ENCODE measurements at places on chromosomes 6 and 20. TPM values are rescaled to one million over a fixed set of nuclear protein-coding genes. Genes with fewer than 3 reads are reported as not detected.

DNA sequence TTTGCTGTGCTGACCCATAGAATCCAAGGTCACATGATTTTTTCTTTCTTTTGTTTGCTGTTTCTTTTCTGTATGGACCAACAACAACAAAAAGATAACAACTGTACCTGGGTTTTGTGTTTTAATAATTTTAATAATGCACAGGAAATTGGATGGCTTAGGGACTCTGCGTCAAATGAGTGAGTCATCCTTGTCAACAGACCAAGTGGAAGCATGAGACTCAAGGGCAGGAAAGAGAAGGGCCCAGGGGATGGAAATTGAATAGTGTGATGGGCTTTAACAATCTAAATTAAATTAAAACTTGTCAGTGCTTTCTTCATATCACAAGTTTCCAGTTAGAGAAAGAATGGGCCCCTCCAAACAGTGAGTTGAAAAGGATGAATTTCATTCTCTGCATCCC, 413.0 kb downstream of the PREX1 start:
- DNase-seq, result no peak

- DNase-seq, result no peak
Measured at GRCh38 chr6:170080828-170081371, 210.0 kb downstream of the DLL1 start.

DNA sequence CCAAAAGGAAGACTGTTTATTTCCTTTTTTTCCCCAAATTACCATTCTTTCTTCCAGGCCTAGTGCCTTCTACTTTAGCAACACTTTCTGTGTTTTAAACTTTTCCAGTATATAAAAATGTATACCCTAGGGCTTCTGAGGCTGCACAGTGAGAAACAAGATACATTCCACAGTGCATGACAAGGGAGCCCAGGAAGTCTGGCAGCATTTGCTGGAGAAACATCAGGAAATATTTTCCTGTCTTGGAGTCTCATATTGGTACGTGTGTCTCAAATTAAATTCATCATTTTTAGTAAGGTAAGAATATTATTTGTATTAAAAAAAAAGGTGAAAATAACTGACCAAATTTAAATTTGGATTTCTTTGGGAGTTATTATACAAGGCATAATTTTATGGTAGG, 662.6 kb downstream of the RFPL4B start:
- DNase-seq, result no peak

DNA sequence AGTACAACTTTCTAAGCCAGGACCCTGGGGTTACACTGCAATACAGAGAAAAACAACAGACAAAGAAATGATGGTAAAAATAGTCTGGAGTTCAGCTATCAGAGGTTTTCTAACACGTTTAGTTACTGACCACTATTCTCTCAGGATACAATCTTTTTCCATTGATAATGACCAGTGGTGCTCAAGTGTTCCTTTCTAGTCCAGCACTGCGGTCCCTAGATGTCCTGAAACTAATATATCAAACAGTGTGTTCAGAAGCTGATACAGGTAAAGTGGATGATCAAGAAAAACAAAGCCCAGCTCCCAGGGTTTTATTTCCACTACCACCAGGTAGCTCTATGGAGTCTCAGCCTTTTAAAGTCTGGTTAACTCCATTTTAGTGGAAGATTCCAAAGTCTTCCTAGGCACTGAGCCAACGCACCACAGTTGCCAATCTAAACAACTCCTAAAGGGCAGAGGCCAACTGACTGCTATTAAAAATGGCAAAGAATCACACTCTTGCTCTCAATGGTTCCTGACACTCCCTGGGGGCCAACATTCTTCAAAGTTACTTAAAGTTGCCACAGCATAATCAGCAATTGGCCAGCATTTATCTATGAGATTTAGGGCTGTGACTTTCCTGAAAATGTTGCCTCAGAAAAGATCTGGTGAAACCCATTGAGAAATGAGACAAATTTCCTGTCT, 38.2 kb downstream of the DZANK1 start:
- DNase-seq, result no peak

DNA sequence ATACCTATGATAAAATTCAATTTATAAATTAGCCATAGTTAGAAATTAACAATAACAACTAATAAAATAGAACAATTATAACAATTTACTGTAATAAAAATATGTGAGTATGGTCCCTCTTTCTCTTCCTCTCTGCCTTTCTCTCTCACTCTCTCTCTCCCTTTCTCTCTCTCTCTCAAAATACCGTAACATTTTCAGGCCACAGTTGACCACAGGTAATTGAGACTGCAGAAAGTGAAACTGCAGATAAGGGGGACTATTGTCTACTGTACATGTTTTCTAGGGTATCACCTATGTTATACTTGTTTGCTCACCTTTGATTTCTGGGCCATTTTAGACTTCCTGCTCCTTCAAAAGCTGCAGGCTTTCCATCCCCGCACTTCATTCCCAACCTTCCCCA, 46.8 kb downstream of the LY86 start:
- DNase-seq, result no peak

DNA sequence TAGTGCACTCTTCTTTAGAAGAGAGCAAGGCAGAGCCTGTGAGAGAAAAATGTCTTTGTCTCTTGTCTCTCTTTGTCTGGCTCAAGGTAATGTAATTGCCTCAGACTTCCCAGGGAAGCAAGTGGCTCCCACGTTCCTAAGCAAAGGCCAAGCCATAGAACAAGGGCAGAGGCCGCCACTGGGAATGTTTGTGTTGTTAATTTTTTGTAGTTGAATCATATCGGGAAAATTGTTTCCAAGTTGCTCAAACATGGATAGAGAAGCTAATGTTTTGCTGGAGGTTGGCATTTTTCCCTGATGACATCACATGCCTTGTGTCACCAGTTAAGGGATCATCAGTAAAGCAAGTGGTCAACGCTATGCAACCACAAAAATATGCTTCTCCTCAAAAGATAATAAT, 211.5 kb upstream of the FOXA2 start:
- no peak for DNase-seq

GRCh38 chr20:39607141-39607540, 645.0 kb downstream of the DHX35 start:
- no peak for DNase-seq

DNA sequence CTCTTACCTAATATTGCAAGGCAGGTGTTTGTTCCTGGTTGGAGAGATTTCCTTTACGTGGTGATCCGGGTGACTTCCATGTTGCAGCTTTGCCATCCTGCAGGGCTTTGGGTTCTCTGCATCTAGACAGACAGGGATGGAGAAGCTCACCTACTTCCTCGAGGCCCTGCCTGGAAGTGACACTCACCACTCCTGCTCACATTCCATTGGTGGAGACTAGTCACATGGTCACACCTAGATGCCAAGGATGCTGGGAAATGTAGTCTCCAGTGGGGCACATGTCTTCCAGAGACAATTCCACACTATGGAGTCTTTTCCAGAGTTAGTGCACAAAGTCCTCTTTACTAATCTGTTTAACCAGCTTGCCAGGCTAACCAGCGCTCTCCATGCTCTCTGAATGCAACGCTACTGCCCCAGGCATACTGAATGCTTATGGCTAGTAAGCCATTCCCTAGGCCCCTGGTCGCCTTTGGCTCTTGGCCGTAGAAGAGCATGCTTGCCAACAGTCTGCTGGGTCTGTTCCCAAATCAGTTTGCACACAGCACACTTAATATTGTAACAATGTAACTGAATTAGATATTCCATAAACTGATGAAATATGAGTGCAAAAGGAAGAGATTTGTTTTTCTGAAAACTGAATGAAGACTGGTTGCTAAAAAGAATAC, 6.7 kb upstream of the KCNK15 start:
- DNase-seq, result peak; percentile 61

GRCh38 chr6:132479131-132479530, 33.8 kb downstream of the STX7 start:
- DNase-seq, result no peak

- DNase-seq, result no peak
Measured at GRCh38 chr6:34867484-34867883, 20.4 kb downstream of the TAF11 start.

DNA sequence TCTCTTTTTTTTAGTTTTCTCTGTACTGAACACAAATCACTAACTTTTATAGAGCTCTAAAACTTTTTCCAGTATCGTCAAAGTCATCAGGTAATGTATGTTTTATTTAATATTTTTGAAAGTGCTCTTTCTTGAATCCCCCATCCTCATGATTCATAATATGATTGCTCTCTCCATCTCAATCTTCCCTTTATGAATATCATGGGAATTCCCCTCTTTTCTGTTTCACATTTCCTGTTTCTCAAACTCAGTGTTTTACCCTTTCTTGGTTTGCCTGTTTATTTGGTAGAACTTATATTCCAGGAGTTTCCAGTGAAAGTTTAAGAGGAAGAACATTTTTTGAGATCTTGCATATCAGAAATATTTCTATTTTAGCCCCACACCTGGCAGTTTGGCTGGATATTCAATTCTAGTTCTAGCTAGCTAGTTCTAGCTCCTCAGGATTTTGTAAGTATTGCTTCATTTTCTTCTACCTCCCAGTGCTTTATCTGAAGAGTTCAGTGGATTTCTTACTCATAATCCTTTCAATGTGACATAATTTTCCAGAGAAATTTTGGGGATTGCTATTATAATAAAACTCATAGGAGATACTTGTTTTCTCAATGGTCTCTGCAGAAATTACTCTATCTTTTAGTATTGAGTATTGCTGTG, 6.1 kb upstream of the C6orf58 start:
- no peak for DNase-seq

DNA sequence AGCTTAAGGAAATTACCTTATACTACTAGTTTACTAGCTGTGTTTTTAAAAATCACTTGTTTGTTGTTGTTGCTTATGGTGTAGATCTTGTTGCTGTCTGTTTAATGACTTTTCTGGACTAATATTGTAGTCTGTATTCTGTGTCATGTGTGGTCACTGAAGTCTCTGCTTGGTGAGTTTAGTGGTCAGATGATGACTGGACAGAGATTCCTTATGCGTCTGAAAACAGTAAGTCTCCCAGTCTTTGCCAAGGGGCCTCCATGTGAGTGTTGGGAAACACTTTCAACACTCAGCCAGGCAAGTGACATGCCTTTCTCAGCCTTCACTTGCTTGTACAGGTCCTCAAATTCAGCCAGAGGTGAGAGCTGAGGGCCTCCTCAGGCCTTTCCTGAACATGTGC, 256.9 kb upstream of the RNF24 start:
- DNase-seq, result no peak

DNA sequence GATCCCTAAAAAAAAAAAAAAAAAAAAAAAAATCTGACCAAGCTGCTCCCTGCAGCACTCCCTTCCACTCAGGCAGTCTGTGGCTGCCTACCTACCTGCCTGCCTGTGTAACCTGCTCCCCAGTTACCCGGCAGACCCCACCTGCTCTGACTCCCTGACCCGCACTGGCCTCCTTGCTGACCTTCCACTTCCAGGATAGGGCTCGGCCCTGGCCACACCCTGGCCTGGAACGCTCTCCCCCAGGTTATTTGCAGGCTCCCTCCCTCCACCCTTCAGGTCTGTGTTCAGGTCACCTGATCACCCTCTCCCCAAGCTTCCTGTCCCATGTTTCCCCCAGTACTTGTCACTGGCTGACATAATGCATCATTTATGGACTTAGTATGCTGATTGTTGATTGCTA, 134.3 kb downstream of the SLC23A2 start:
- no peak for DNase-seq

- no peak for DNase-seq
Measured at GRCh38 chr6:79571030-79571367, 33.8 kb upstream of the LCA5 start.

- no peak for DNase-seq
Measured at GRCh38 chr6:68779366-68779765, 144.3 kb downstream of the ADGRB3 start.

DNA sequence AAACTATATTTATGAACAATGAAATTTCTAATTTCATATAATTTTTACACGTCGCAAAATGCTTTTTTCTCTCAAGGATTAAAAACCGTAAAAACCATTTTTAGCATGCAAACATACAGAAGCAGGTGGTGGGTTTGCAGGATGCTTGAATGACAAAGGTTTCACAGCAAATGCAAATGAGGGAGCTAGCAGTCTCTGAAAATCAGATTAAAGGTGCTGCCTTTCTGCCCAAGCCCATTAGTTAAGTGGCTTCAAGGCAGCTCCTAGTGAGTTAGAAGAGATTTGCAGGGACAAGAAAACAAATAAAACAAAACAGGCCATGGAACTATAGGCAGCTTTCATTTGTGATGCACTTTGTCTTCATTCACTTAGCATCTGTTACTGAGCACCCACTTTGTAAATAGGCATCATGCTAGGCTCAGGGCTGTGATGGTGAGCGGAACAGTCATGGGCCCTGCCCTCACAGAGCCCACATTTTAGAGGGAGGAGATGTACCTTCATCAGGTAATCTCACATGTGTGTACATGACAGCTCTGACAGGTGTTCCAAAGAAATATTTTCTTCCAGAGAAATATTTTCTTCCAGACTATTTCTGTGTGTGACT, 29.5 kb downstream of the NAPB start:
- DNase-seq, result no peak

DNA sequence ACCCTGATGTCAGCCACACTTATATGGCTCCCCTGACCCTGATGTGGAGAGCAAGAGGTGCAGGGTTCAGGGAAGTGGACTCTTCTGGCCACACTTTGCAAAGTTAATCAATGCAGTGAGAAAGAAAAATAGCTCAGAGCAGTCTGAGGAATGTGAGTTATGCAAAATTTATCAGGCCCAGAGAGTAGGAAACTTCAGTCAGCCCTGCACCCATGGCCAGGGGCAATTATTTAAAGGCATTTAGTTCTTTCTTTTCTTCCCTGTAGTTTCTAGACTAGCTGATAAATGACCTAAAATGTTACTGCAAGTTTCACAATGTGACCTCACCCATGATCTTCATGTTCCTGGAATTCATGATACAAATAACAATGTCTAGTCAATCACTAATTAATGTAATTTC, 143.7 kb upstream of the GGTLC1 start:
- DNase-seq, result no peak

DNA sequence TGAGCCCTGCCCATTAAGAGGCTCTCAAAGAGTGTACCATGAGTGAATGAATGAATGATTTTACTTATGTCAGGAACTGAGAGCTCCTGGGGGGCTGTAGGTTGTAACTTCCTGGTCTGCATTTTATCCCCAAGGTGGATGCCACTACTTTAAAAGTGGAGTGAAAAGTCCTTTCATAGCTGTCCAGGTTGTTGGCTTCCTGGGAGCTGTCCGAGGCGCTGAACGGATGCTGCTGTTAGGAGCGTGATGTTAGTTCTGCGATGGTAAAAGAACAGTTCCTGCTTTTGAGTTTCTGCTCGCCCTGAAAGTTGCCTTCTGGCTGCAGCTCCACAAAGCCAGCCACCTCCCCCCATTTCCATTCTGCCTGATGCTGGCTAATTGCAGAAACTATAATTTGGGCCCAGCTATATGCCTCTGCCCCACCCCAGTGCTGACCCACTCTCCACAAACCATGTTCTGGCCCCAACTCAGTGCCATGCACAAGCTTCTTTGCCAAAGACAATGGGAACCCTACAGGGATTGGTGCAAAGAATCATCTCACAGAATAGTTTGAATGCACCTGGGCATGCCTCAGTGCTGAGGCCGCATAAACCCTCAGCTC, 330.9 kb upstream of the CDH4 start:
- DNase-seq, result peak; percentile 28

C20orf144 gene
- total RNA-seq, result 0.23 TPM

BTNL2 gene
- not detected for total RNA-seq

NKX2-2 gene
- not detected for total RNA-seq

CST5 gene
- total RNA-seq, result not detected

MYBL2 gene
- 140 TPM for total RNA-seq

ELOVL4 gene
- 0.61 TPM for total RNA-seq

ZC2HC1B gene
- not detected for total RNA-seq

KCTD20 gene
- 54.8 TPM for total RNA-seq
